ENCODE measurements at places on chromosomes 3 and 15.

DNA sequence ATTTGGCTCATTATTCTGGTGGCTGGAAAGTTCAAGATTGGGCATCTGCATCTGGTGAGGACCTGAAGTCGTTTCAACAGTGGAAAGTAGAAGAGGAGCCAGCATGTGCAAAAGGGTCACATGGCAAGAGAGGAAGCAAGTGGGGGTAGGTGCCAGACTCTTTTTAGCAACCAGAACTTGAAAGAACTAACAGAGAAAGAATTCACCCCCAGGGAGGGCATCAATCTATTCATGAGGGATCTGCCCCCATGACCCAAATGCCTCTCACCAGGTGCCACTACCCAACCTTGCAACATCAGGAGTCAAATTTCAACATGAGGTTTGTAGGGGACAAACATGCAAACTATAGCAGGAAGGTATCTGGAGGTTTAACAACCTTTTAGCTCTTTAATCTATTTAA lies 10.3 kb upstream of the RYK start:
- DNase-seq = no peak

GRCh38 chr3:49650177-49650576 lies 24.0 kb upstream of the APEH start:
- no peak for DNase-seq

DNA sequence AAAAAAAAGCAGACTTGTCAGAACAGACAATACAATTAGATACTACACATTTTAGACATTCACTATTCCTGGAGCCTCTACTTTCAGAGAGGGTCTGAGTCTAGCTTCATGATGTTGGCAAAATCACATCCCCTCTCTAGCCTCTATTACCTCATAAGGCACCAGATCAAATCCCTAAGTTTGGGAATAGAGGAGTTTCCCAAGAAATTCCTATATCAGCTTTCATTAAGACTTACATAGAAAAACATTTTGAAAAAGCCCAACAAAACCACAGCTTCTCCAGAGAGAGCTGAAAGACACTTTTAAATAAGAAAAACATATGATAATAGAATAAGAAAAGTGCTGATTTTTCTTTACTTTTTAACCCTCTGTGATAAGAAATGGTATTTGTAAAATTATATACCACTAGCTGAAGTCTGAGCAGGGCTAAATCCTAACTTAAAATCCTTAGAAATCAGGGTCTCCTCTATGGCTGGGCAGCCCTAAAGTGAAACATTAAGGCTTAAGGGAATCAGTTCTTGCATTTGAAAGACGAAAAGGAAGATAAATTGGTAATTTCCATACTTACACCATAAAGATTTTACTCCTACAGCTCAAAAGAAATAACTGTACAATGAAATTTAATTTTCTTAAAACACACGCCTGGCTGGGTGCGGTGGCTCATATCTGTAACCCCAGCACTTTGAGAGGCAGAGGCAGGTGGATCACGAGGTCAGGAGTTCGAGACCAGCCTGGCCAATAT lies 4.3 kb downstream of the TBC1D2B start:
- no peak for DNase-seq

- peak; percentile 37 for DNase-seq
Observed at GRCh38 chr3:16600780-16601536, 4.3 kb downstream of the DAZL start.

- no peak for DNase-seq
Observed at GRCh38 chr15:79562899-79563298, 130.8 kb downstream of the MINAR1 start.

DNA sequence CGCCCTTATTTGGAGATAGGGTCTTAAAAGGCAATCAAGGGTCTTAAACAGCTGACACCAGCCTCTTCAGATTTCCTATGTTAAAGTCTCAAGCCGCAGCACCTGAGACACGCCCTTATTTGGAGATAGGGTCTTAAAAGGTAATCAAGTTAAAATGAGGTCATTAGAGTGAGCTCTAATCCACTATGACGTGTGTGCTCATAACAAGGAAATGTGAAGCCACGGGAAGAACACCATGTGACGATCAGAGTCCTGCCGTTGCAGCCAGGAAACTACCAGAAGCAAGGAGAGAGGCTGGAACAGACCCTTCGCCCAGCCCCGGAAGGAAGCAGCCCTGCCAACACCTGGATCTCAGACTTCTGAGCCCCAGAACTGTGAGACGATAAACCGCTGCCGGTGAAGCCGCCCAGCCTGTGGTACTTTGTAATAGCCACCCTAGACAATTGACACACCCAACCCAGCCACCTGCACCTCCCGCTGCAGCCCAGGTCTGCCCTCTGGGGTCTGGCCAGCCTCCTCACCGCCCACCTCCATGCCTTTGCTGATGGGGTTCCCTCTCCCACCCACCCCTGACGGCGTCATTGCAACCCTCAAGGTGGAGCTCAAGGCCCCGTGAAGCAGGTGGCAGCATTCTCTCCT lies 137.9 kb downstream of the MEGF11 start:
- DNase-seq = no peak

GRCh38 chr3:34198309-34198708 lies 399.9 kb downstream of the PDCD6IP start:
- no peak for DNase-seq

DNA sequence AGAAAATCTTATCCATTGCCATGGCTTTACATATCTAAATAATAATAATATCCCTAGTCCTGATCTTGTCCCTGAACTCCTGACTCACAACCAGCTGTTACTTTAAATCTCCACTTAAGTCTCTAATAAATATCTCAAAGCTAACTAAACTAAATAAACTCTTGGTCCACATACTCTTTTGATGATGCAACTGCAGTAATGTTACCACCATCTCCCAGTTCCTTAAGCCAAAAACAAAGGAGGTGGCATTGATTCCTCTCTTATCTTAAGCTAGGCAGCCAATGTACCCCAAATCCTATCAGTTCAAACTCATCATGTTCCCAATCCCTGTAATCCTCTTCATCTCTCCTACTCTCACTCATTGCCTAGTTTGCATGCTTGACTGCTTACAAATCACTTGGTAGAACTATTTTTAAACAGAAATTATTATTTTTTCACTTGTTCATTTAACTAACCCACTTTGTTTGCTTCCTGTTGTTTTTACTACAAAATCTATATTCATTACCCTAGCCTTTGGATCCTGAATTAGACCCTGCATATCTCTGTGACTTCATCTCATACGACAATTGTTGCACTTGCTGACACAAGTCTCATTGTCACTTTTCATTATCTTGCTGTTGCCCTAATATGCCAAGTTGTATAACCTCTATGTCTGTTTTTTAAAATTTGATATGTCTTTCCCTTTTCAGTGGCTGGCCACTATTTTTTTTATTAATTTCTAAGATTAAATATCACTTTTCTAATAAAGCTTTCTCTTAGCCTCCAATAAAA lies 462.2 kb downstream of the ZPLD1 start:
- no peak for DNase-seq

- DNase-seq = no peak
Observed at GRCh38 chr15:28861031-28861534, 12.6 kb upstream of the GOLGA6L7 start.

- DNase-seq = no peak
Observed at GRCh38 chr15:67550522-67550921, 8.0 kb downstream of the MAP2K5 start.

GRCh38 chr3:148778926-148779325 lies 48.7 kb upstream of the CPB1 start:
- no peak for DNase-seq

DNA sequence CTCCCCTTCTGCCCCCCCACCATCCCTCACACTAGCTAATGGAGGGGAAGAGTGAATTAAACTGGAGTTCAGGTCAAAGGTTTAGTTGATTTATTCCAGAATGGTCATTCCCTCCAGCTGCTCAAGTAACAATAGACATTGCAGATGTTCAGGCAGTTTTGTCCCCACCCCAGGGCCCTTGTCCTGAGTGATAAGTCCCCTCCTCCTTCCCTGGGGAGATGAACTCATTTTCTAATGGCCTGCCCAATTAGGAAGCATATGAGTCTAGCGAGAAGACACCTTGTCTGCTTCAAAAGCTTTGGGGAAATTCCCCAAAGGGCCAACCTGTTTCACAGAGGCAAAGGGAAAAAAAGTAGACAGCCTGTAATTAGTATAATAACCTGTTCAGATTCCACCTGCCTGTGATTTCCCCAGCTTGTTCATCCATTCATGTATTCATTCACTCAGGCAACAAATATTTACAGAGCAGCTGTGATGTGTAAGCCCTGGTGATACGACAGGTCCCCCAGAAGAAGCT lies 165.3 kb downstream of the SHQ1 start:
- DNase-seq = no peak

DNA sequence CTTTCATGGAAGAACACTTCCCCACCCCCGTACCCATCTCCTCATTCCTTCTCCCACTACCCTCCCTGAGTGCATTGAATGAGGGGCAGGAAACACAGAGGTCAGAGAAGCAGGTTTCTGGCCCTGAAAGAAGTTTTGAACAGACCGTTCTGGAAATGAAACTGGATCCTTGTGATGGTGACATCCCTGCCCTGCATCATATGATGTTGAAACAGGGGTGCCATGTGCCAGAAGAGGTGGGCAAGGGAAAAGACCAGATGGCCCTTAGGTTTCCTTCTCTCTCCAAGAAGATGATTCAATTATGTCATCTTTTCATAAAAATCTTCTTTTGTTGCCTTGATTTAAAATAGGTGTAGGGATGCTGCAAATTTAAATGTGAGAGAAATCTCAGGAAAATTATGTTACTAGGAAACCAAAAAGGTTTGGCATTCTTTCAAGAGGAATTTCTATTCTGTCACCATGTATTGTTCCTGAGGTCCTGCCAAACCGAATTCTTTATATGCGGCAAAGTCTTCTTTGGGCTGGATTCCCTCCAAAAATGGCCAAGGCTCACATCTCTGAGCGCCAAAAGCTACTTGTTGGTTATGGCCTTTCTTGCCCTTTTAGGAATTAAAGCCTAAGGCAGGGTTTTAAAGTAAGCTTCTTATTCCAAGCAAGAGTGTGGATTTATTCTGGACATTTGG lies 19.9 kb upstream of the TNFAIP8L3 start:
- no peak for DNase-seq

GRCh38 chr3:56787784-56788256 lies 13.9 kb downstream of the ARHGEF3 start:
- DNase-seq = no peak

GRCh38 chr15:60605879-60606307 lies 127.0 kb upstream of the ICE2 start:
- DNase-seq = no peak

DNA sequence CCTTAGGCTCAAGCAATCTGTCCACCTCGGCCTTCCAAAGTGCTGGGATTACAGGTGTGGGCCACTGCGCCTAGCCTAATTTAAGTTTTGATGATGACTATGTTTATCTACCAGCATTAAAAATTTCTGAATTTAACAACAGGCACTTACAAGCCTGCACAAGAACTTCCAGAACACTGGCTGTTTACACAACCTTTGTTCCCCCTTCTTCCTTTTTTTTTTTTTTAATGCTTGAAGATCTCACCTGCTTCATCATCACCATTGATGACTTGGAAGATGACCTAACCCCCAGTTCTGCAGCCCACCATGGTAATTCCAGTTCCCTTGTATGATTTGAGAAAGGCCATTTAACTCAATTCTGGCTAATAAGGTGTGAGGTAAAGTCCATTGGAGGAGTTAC lies 70.4 kb downstream of the GJD2 start:
- DNase-seq = no peak

DNA sequence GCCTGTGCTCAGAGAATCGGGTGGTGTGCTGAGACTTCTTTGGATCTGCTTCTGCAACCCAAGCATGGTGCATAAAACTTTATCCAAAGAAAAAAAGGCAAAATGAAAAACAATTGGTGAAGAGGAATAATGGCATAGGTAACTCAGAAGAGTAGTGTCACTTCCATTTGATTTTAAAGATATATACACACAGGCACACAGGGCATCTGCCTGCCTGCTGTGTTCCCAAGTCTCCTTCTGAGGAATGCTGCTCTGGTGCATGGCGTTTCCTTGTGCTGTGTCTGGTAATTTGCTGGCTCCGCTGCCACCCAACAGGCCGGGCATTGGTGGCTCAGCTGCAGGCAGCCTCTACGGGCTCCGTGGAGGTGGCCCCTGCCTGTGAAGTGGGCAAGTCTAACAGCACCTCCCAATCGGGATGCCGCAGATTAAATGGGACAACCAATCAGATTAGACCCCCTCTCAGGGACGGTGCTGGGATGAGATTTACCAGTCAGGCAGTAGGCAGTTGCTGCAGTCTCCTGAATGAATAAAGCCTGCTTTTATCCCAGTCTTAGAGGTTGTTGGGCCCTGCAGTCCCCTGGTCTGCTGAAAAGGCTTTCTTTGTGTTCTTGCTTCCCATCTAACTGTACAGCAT lies 253.7 kb upstream of the RASGRP1 start:
- DNase-seq = no peak

DNA sequence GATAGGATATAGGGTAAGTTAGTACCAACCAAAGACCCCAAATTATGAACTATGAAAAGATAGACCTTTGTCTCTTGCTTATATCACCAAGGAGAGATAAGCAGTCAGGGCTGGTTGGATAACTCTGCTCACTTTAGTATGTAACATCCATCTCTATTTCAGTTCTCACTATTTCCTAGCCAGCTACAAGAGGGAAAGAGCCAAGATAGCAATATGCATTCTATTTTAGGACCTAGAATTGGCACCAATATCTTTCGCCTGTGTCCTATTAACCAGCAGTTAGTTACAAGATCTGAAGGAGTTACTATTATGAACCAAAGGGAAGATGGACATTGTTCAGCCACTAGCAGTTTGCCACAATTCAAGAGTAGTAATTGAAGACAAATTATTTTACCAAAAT lies 457.5 kb downstream of the NSUN3 start:
- no peak for DNase-seq

GRCh38 chr15:73607843-73608242 lies 25.3 kb downstream of the NPTN start:
- DNase-seq = no peak

DNA sequence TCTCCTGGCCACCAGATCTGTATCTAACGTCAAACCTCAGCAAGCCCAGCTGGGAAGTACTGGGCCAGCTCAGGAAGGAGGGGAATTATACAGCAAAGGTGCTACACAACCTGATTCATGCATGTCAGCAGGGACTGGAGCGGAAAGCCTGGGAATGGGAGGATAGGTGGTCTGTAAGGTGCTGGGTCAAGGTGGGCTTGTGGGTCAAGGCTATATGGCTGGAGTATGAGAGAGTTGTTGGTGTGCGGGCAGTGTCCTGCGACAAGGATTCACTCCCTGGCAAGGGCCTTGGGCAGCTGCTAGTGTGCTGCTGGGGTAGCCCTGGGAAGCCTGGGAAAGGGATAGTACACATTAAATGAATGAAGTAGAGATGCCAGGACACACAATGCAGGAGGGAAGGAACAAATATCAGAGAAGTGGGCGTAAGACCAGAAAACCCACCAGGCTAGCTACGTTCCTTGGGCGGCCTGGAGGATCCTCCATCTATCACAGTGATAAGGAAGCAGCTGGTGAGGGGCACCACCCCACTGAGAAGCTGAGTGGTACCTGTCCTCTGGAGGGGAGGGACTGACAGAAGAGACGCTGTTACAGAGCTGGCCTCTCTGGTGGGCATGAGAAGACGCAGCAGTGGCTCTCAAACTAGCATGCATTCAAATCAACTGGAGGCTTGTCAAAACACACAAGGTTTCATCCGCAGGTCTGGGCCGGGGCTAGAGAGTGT lies 8.5 kb upstream of the SYNM start:
- DNase-seq = no peak

Data from NCI-H1694 treated with DMSO at 0.1 percent for 48 hours (cell line).